Kidney (tissue), 22 donors: ENCODE measurements at places on chromosomes 11 and 22.

DNA sequence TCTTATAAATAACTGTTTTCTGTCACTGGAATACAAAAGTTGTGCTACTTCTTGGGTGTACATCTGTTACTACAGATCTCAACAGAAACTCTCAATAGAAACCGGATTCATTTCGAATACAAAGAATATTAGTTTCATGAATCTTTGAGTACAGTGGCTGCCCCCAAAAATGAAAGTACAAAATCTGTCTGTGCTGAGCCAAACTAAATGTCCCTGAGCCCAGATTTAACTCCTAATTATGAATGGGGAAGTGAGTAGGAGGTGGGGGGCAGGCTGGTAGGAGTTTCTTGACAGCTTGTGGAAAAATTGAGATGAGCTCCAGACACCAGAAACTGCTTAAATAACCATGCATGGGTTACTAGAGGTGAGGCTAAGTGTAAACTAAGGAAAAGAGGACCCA lies 41.6 kb downstream of the PITPNB start:
- H3K36me3 ChIP-seq: no peaks in the 10 kb centered on the region
- DNase-seq: no peak
- H3K4me3 ChIP-seq: no peak overlapping the region
- H3K27me3 ChIP-seq: no peaks in the 10 kb centered on the region
- H3K27ac ChIP-seq: no peak overlapping the region

GRCh38 chr11:22703040-22703439 lies 36.6 kb downstream of the GAS2 start:
- peak; percentile 92 for DNase-seq
- H3K4me3 ChIP-seq: no peak overlapping the region
- no peaks in the 10 kb centered on the region for H3K27me3 ChIP-seq
- H3K27ac ChIP-seq: no peak overlapping the region

DNA sequence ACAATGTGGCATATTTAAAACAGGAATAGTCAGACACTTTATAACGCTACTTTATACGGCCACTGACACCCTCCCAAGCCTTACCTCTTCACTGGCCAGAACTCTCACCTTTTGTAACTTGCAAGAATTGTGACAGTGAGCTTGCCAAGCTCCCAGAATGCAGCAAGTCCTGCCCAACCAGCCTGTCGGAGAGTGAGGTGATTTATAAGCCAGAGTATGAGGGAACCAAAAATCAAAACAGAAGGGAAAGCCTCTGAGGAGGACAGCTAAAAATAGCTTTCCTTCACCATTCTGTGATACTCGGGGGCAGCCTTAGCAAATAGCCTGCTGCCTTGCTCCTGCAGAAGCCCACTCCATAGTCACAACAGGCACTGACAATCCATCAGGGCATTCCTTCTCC lies 229.7 kb downstream of the FAM76B start:
- H3K27ac ChIP-seq: no peak overlapping the region
- H3K27me3 ChIP-seq: no peaks in the 10 kb centered on the region
- H3K36me3 ChIP-seq: no peaks in the 10 kb centered on the region
- DNase-seq: peak; percentile 54

- H3K4me3 ChIP-seq: no peak overlapping the region
- no peak overlapping the region for H3K27ac ChIP-seq
- no peaks in the 10 kb centered on the region for H3K27me3 ChIP-seq
- DNase-seq: no peak
Observed at GRCh38 chr22:48742191-48742555, 1085.5 kb downstream of the BRD1 start.
